ENCODE measurements at places on chromosomes 2 and 18. TPM values are rescaled to one million over a fixed set of nuclear protein-coding genes. Genes with fewer than 3 reads are reported as not detected.

GRCh38 chr2:118056165-118056534, 32.1 kb upstream of the INSIG2 start:
- no peaks in the 10 kb centered on the region for H3K36me3 ChIP-seq
- H3K4me1 ChIP-seq, result no peaks in the 10 kb centered on the region
- no peaks in the 10 kb centered on the region for H3K27me3 ChIP-seq
- H3K27ac ChIP-seq, result no peak overlapping the region
- H3K4me3 ChIP-seq, result no peak overlapping the region

DNA sequence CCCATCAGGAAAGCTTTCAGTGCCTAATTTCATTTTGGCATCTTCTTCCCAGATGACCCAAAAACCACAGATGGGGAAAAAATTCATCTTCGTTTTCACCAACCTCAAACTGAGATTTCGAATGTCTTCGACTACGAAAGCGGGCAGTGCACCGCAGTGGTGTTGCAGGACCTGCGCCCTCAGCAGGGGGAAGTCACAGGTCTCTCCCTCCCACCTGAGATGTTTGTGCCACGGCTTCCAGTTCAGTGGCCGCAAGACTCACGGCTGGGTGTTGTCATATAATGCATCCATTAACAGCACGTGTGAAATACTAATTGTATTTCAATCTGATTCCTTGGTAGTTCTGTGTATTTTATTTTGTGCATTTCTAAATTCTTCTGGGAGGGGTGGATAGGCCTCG, 66.2 kb upstream of the SALL3 start:
- no peak for DNase-seq
- no peaks in the 10 kb centered on the region for H3K27me3 ChIP-seq
- H3K36me3 ChIP-seq, result no peaks in the 10 kb centered on the region
- no peaks in the 10 kb centered on the region for H3K4me1 ChIP-seq
- no peak overlapping the region for H3K27ac ChIP-seq

DNA sequence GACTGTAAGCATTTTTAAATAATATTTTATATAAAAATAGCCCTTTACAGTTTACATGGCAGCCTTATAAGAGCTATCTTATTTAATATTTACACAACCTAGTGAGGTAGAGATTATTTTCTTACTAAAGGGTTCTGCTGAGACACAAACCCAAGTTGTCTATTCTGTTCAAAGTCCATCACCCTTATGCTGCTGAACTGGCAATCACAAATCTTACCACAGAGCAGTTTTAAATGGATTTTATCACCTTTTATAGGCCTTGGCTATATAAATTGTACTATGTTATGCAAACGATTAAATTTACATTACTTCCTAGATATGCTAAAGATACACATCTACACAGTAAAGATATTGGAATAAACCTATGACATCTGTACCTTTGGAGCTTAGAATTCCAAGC, 40.7 kb downstream of the RBM45 start:
- no peaks in the 10 kb centered on the region for H3K27me3 ChIP-seq

- H3K27me3 ChIP-seq, result no peaks in the 10 kb centered on the region
- H3K4me1 ChIP-seq, result peaks cover 7% of the 10 kb centered on the region
- no peak for DNase-seq
Measured at GRCh38 chr18:58559427-58560186, 69.3 kb downstream of the ALPK2 start.

- H3K4me3 ChIP-seq, result no peak overlapping the region
- no peak for DNase-seq
- no peaks in the 10 kb centered on the region for H3K27me3 ChIP-seq
- H3K27ac ChIP-seq, result peak overlapping the region; percentile 92
- no peaks in the 10 kb centered on the region for H3K36me3 ChIP-seq
Measured at GRCh38 chr2:61770746-61771145, 83.1 kb downstream of the FAM161A start.

GRCh38 chr2:120456867-120457266, 110.9 kb downstream of the INHBB start:
- no peaks in the 10 kb centered on the region for H3K4me1 ChIP-seq
- H3K4me3 ChIP-seq, result no peak overlapping the region
- H3K36me3 ChIP-seq, result no peaks in the 10 kb centered on the region
- DNase-seq, result no peak

- peaks cover 4% of the 10 kb centered on the region for H3K4me1 ChIP-seq
- H3K36me3 ChIP-seq, result no peaks in the 10 kb centered on the region
- no peaks in the 10 kb centered on the region for H3K27me3 ChIP-seq
- H3K4me3 ChIP-seq, result no peak overlapping the region
- DNase-seq, result no peak
- H3K27ac ChIP-seq, result no peak overlapping the region
Measured at GRCh38 chr2:160936044-160936806, 224.0 kb upstream of the TANK start.

- no peaks in the 10 kb centered on the region for H3K27me3 ChIP-seq
- no peak overlapping the region for H3K27ac ChIP-seq
- no peak overlapping the region for H3K4me3 ChIP-seq
Measured at GRCh38 chr2:9388199-9388681, 35.1 kb downstream of the ITGB1BP1 start.

DNA sequence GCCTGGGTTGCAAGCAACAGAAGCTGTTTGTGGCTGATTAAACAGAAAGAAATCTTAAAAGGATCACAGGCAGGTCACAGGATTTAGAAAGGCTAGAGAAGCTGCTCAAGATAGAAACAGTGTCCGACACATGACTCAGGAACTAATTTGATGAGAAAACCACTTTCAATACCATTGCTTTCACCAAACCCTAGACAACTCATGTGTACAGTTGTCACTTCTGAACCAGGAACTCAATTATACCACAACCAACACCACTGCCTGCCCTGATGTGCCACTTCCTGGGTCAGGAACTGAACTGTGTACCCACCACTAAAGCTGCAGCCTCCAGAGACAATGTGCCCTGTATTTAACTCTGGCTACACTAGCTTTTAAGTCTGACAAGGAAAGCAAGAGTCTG, 56.0 kb downstream of the TMEM247 start:
- H3K27me3 ChIP-seq, result no peaks in the 10 kb centered on the region
- no peak overlapping the region for H3K27ac ChIP-seq
- H3K36me3 ChIP-seq, result no peaks in the 10 kb centered on the region
- no peak overlapping the region for H3K4me3 ChIP-seq
- DNase-seq, result no peak

GRCh38 chr2:84846041-84846663, 34.7 kb downstream of the TRABD2A start:
- no peak for DNase-seq
- H3K36me3 ChIP-seq, result no peaks in the 10 kb centered on the region
- H3K27me3 ChIP-seq, result peaks cover 5% of the 10 kb centered on the region
- no peak overlapping the region for H3K27ac ChIP-seq

DNA sequence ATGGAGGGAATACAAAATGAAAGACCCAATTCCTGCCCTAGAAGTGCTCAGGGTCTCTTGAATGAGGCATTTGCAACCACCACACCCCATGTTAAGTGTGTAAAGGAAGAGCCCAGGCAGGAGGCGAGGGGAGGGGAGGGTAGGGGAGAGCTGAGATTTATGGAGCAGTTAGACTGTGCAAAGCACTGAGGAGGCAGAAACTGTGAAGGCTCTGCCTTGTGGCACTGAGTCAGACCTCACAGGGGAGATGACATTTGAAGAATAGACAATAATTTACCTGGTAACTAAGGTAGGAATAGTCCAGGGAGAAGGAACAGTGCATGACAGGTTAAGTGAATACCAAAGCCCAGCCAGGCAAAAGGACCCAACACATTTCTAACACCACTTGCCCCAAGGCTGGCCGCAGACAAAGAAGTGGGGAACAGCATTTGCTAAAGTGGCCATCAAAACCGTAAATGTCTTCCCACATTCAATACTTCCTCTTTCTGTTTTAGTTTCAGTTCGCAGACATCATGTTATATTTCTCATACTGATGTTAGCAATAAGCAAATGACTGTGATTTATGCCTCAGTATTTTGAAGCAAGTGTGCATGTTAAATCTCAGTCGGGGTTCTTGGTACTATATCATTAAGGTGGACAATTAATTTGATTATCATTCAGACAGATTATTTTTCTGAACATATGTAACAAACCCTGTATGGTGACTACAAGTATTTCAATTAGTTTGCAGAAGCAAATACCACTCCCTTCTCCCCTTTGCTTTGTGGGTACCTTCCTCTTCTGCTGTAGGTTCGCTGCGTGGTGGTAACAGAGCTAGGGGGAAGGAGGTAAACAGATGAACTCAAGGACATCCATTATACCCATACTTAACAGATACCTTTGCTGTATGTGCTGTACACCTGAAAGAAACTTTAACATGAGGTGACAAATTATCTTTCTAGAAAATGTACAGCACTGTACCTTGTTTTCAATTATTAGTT, 27.5 kb downstream of the CDH20 start:
- no peaks in the 10 kb centered on the region for H3K36me3 ChIP-seq
- H3K27me3 ChIP-seq, result no peaks in the 10 kb centered on the region
- no peak overlapping the region for H3K27ac ChIP-seq

- H3K4me3 ChIP-seq, result no peak overlapping the region
- H3K4me1 ChIP-seq, result no peaks in the 10 kb centered on the region
- H3K27me3 ChIP-seq, result peaks cover 12% of the 10 kb centered on the region
- DNase-seq, result no peak
- no peaks in the 10 kb centered on the region for H3K36me3 ChIP-seq
Measured at GRCh38 chr2:96969321-96969720, 17.1 kb downstream of the FAM178B start.

GRCh38 chr18:38305961-38306360, 740.4 kb upstream of the CELF4 start:
- H3K4me3 ChIP-seq, result no peak overlapping the region
- peaks cover 9% of the 10 kb centered on the region for H3K4me1 ChIP-seq
- H3K27ac ChIP-seq, result no peak overlapping the region
- H3K27me3 ChIP-seq, result no peaks in the 10 kb centered on the region

DNA sequence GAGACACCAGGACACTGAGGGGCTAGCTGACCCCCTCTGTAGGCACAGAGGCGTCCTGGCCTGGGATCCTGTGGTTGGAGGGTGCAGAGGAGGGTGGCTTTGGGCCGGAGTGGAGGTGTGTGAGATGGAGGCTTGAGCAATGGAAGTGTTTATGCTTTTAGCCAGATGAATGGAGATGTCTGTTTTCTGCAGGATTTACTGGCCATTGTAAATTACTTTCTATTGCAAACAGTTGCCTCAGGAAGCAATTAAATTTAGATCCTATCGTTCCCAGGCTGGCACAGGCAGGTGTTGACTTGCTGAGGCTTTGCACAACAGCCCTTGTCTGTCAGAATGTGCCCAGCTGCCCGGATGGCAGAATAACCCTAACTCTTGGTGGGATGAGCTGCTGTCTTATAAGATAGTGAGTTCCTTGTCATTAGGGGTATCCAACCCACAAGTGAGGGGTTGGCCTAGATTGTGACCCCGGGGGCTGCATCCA, 1.8 kb upstream of the ARID5A start:
- peaks cover 6% of the 10 kb centered on the region for H3K27me3 ChIP-seq
- no peaks in the 10 kb centered on the region for H3K36me3 ChIP-seq
- H3K4me3 ChIP-seq, result no peak overlapping the region
- DNase-seq, result no peak
- peak overlapping the region; percentile 63 for H3K27ac ChIP-seq

- peaks cover 8% of the 10 kb centered on the region for H3K4me1 ChIP-seq
- H3K36me3 ChIP-seq, result no peaks in the 10 kb centered on the region
- DNase-seq, result no peak
- H3K4me3 ChIP-seq, result no peak overlapping the region
- H3K27me3 ChIP-seq, result no peaks in the 10 kb centered on the region
Measured at GRCh38 chr2:241121008-241121407, 18.9 kb upstream of the MTERF4 start.

GRCh38 chr2:58667137-58667774, 426.1 kb upstream of the FANCL start:
- H3K4me1 ChIP-seq, result no peaks in the 10 kb centered on the region
- DNase-seq, result no peak
- no peak overlapping the region for H3K4me3 ChIP-seq
- no peaks in the 10 kb centered on the region for H3K27me3 ChIP-seq
- no peaks in the 10 kb centered on the region for H3K36me3 ChIP-seq

DNA sequence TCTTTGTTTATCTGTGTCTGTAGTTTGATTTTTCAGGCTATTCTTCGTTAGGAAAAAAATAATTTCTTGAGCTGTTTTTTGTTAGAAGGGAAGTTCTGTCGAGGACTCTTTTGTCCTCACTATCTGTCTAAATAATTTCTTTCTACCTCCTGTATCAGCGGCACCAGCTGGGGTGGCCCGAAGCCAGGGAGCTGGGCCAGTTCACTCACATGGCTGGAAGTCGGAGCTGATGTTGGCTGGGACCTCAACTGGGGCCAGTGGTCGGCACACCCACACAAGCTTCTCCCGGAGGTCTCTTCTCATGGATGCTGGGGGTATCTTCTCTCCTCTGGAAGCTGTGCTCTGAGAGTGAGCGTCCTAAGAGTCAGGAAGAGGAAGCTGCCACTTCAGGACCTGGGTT, 8.0 kb upstream of the PDIA6 start:
- H3K27ac ChIP-seq, result no peak overlapping the region
- no peaks in the 10 kb centered on the region for H3K36me3 ChIP-seq
- H3K27me3 ChIP-seq, result peaks cover 17% of the 10 kb centered on the region
- no peak for DNase-seq
- no peak overlapping the region for H3K4me3 ChIP-seq

GRCh38 chr18:34697891-34698290, 12.2 kb upstream of the DTNA start:
- H3K36me3 ChIP-seq, result no peaks in the 10 kb centered on the region
- H3K4me1 ChIP-seq, result peaks cover 9% of the 10 kb centered on the region

DNA sequence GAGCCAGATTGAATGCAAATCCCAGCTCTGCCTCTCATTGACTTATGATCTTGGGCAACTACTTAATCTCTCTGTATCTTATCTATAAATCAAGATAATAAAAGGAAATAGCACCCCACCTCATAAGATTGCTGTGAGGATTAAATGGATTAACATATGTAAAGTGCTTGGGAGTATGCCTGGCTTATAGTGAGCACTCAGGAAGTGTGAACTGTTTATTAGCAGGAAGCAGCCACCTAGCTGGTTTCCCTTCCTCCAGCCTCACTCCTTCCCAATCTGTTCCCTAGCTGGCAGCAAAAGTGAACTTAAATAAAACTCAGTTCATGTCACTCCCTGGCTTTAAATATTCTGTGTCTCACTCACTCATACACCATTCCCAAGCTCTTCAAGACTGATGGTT, 526.6 kb upstream of the PKDCC start:
- H3K36me3 ChIP-seq, result no peaks in the 10 kb centered on the region
- DNase-seq, result no peak
- H3K4me1 ChIP-seq, result no peaks in the 10 kb centered on the region
- H3K4me3 ChIP-seq, result no peak overlapping the region

DNA sequence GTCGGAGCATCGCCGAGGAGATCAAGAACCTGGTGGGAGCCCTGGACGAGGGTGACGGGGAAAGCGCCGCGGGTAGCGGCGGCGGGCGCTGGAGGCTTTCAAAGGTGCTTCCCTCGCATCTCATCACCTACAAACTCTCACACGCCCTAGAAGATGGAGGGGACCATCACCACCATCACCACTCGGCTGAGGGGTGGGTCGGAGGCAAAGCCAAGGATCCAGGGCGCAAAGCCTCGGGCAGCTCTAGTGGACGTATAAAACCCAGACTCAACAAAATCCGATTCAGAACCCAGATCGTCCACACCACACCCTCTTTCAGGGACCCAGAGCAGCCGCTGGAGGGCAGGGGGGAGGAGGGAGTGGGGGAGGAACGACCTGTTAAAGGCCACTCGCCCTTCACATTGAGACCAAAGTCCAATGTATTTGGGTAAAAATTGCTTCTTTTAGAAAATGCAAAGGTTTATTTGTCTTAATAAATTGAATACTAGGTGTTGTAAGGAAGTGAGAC, 1.5 kb downstream of the SOWAHC start:
- peaks cover 25% of the 10 kb centered on the region for H3K4me1 ChIP-seq
- H3K36me3 ChIP-seq, result no peaks in the 10 kb centered on the region
- no peak for DNase-seq

Gene CNGA3
- polyA plus RNA-seq, result 0.01 TPM

Gene ATP6V1C2
- 0.49 TPM for polyA plus RNA-seq

Gene GRHL1
- polyA plus RNA-seq, result 2.6 TPM

Gene ZNF521
- 0.07 TPM for polyA plus RNA-seq

Gene LIMS3
- 0.05 TPM for polyA plus RNA-seq

Gene LBX2
- 0.09 TPM for polyA plus RNA-seq

Gene ATP6V1B1
- polyA plus RNA-seq, result not detected

Gene PSMA8
- not detected for polyA plus RNA-seq

Gene ACVR1
- polyA plus RNA-seq, result 25.5 TPM
